ENCODE measurements at places on chromosomes 4 and X. TPM values are rescaled to one million over a fixed set of nuclear protein-coding genes. Genes with fewer than 3 reads are reported as not detected.

The SRPX2 gene
- total RNA-seq: 16.8 TPM

DNA sequence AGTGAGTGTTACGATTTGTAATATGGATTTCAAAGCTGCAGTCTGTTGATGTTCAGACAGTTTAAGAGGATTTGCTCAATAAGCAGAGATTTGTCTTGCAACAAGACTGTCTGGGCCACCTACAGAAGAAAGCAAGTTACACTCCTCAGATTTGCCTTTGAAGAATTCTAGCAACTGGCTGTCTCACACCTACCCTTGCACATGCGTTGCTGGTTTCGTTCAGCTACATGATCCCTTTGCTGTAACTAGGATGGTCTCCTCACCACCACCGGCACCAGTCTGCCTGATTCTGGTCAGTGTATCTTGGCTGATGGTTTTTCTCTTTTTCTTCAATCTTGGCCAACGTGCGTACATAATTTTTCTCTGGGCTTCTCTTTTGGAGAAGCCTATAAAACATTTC, 172.7 kb upstream of the LCORL start:
- no peak overlapping the region for H3K4me3 ChIP-seq
- no peaks in the 10 kb centered on the region for H3K27me3 ChIP-seq
- H3K27ac ChIP-seq: no peak overlapping the region
- DNase-seq: no peak
- no peaks in the 10 kb centered on the region for H3K4me1 ChIP-seq

DNA sequence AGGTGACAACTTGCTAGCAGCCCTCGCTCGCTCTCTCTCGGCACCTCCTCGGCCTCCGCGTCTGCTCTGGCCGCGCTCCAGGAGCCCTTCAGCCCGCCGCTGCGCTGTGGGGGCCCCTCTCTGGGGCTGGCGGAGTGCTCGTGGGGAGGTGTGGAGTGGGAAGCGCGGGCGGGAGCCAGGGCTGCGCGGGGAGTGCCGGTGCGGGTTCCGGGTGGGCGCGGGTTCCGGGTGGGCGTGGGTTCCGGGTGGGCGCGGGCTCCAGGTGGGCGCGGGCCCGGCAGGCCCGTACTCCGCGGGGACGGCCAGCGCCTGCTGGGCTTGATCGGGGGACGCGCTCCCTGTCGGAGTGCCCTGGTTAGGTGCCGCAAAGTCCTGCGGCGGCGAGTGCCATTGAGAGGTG, 384.3 kb downstream of the GPM6A start:
- no peak overlapping the region for H3K27ac ChIP-seq
- DNase-seq: no peak
- peaks cover 2% of the 10 kb centered on the region for H3K27me3 ChIP-seq
- H3K36me3 ChIP-seq: peaks cover 4% of the 10 kb centered on the region
- H3K4me1 ChIP-seq: peaks cover 31% of the 10 kb centered on the region

- H3K4me1 ChIP-seq: no peaks in the 10 kb centered on the region
- DNase-seq: no peak
- no peak overlapping the region for H3K27ac ChIP-seq
- H3K36me3 ChIP-seq: no peaks in the 10 kb centered on the region
- no peak overlapping the region for H3K4me3 ChIP-seq
Measured at GRCh38 chrX:7568130-7568529, 274.8 kb upstream of the VCX start.

Data from HFFc6 (cell line).